Retinal pigment epithelial cell (primary cell): ENCODE measurements at places on chromosomes 13 and 19.

GRCh38 chr13:87147076-87147475 is 524.1 kb upstream of the SLITRK5 start:
- DNase-seq: peak; percentile 34

DNA sequence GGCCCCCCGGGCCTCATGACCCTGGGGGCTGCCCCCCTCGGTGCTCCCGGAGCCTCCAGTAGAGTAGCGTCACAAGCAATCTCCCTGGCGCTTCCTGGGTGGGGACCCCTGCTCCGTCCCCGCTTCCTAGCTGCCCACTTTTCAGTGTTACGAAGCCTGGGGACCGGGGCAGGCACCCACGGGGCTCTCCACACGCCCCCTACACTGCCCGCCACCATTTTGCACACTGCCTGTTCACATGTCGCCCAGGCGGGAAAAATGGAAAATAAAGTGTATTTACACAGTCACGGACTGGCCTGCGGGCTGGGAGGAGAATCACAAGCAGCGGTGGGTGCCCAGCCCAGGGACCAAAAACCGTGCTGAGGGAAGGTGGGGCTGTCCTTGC is 9.5 kb downstream of the PRR36 start:
- no peak for DNase-seq

- DNase-seq: no peak
Observed at GRCh38 chr13:25225970-25226369, 53.9 kb upstream of the AMER2 start.

GRCh38 chr13:43054803-43055802 is 31.7 kb downstream of the DNAJC15 start:
- DNase-seq: no peak

- DNase-seq: no peak
Observed at GRCh38 chr13:110887597-110888333, 27.1 kb downstream of the ANKRD10 start.

DNA sequence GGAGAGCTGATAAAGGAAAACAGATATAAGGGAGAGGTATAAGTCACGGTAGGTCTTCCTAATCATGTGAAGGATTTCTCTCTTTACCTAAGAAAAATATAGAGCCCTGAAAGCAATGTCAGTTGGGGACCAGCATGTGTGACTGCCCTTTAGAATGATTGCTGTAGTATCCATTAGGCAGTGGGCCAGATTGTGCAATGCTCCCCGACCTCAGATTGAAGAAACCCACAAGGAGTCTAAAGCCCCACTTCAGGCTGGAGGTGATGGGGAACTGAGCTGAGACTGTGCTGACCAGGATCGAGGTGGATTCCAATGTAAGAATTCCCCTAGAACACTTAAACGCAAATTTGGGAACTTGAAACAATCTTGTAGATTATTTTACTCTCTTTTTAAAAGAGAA is 614.4 kb downstream of the LIG4 start:
- DNase-seq: no peak

DNA sequence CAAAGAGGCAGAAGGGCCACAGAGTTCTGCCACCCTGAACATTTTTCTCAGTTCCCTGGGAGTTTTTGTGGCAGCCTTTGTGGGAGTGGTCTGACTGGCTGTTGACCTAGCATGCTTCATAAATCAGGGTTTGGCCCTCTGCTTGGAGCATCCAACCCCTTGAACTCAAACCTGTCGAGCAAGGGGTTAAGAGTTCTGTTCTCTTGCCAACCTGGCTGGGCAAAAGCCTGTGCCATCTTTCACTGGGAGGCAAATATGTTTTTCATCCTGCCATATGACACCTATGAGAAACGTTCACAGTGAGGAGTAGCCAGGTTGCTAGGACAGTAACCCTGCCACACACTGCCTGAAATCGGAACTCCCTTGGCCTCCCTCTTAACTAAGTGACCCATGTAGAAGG is 7.7 kb upstream of the TEX26 start:
- DNase-seq: no peak

DNA sequence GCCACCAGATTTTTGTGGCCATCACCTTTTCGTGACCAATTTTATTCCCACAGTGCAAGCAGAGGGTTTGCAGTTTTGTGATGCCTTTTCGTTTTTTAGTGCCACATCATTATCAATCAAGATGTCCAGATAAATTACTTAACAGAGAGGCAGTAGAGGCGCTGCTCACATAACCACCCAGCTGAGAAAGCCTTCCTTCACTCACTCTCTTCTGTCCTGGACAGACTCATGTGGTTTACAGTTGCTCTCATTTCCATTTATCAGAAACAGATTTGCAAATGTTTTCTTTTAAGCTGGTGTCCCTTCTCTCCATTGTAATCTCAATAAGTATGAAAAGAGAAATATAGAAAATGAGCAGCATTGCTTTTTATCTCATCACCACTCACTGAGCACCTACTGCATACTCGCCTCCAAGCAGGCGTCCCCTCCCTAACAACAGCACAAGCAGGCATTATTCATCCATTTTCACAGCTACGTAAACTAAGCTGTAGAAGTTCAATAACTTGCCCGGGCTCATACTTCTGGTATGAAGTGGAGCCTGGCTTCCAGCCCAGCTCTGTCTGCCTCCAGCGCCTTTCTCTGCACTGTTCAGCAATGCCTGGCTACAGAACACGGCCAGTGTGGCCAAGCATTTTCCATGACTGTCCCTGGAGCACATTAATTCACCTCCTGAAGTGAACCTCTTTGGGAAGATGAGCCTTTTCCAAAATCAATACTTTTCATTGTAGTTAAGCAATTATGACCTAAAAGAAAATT is 34.6 kb upstream of the KATNAL1 start:
- peak; percentile 60 for DNase-seq

DNA sequence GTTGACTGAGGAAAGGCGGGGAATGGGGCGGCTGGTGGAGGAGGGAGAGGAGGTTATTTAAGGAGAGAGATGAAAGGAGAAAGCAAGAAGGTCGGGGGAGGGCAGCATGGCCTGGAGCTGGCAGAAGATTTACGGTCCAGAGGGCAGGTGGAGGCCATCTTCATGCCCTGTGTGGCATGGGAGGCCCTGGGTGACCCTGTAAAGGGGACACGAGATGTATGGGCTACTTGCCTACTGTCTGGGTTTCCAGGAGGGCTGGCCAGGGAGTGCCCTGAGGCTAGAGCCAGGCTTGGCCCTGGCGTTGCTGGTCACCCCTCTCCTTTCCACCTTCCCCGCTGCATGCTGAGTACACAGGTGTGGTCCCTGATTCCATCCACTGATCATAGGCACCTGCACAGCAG is 6.1 kb downstream of the WTIP start:
- no peak for DNase-seq
